ENCODE measurements at places on chromosomes 2 and 18. TPM values are rescaled to one million over a fixed set of nuclear protein-coding genes. Genes with fewer than 3 reads are reported as not detected.

The NT5C1B gene
- polyA plus RNA-seq, result 0.72 TPM

The SCG2 gene
- polyA plus RNA-seq, result 0.38 TPM

The ARHGAP15 gene
- polyA plus RNA-seq, result 9.9 TPM

- no peak for DNase-seq
Observed at GRCh38 chr2:120108049-120108448, 95.2 kb downstream of the EPB41L5 start.

DNA sequence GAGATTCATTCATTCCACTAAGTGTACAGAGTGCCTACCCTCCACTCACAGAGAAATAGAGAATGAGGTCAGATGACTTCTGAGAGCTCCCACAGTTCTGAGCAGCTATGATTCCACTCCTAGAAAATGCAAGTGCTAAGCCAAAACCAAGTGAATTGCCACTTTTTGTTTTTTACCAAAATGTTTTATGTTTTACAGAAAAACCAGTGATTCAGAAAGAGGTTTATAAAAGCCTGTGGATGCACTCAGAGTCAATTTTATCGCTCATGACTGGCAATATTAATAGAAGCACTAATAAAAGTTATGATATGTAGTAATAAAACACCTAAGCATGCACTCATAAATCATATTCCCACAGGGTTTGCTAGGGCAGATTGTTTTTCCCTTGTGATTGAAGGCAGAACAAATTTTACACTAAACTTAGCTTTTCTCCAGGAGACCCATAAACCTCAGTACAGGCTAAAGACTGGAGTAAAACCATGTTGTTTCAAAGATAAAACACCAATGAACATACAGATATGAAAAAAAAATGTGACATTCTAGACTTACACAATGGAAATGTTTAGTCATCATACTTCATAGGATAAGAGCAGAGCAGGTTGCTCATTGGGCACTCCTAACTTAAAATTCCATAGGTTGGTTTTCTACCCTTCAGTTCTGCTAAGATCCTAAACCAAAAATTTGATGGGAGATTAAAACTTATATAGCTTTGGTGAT is 67.5 kb downstream of the PDK1 start:
- no peak for DNase-seq

Data from left renal cortex interstitium (tissue), 4 donors.